ENCODE measurements at places on chromosomes 7 and 10.

DNA sequence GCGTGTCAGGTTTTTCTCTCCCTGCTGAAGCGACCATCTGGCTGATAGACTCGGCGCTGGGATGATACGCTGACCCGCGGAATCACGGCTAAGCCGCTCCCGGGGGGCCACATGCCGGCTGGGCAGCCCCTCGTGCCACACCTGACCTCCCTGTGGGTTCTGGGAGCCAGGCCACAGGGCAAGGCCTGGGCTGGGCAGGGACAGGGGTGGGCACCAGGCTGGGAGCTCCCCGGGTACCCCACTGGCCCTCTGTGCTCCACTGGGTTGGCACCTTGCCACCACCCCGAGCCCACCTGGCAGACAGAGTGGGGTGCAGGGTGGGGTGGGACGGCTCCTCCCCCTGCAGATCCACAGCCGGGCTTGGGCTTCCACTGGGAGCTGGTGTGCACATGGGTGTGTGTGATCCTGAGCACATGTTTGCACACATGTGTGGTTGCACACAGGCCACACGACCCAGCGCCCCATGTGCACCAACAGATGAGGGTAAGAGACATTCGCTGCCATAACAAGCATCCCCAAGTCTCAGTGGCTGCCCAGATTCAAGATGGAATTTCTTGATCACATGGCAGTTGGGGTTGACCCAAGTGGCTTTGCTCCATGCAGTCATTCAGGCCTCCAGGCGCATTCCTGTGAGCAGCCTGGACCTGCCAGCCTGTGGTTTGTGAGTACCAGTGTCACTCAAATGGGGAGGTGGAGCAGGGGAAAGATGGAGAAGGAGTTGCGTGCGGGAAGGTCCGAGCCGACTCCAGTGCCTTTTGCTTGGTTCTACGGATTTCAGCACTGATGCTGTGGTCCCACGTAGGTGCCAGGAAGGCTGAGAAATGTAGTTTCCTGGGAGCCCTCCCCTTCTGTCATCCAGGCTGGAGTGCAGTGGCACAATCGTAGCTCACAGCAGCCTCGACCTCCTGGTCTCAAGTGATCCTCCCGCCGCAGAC, 79.7 kb downstream of the UNCX start:
- no peak for DNase-seq

GRCh38 chr10:15035385-15036301, 8.1 kb upstream of the OLAH start:
- peak; percentile 15 for DNase-seq

DNA sequence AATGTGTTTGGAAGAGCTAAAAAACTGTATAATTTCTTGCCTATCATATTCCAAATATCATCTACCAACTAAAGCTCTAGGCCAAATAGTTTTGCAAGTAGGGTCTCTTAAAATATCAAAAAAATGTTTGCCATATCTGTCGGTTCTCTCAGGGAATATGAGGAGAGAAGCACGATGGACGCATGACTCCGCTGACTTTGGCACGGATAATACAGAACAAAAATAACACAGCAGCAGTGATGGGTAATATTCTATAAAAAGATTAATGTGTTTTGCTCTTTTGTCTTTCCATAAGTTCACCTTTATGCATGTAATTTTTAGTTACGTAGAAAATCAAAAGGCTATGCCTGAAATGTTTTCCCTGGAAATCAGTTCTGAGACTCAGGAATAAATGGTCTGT, 919 bp upstream of the IDI2 start:
- DNase-seq: no peak

GRCh38 chr7:44288381-44288685, 37.1 kb downstream of the CAMK2B start:
- no peak for DNase-seq

DNA sequence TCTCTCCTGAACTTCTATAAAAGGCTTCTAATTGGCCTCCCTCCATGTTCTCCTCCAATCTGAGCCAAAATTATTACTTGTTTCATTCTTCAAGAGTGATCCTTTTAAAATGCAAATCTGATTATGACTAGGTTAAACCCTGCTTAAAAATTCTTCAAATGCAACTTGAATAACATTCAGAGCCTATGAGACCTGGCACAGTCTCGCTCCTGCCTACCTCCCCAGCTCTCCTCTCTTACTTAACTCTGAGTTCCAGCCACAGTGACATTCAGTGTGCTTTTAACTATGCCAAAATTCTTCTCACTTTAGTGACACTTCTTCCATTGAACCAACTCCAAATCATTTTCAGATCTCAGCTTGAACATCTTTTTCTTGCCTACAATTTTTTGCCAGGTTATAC, 68.8 kb downstream of the TMEM168 start:
- no peak for DNase-seq

DNA sequence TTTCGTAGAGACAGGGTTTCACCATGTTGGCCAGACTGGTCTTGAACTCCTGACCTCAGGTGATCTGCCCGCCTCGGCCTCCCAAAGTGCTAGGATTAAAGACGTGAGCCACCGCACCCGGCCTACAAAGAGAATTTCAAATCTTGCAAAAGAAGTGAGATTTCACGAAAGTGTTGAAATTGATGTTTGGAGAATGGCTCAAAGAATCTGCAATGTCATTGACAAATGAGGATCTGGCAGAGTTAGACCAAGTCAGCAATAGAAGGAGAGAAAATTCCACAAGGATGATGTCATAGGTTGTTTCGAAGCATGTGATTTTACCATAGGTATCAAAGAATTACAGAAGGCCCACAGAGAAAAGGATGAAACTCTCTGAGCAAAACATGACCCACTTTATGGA, 71.7 kb downstream of the LYZL2 start:
- DNase-seq: no peak

DNA sequence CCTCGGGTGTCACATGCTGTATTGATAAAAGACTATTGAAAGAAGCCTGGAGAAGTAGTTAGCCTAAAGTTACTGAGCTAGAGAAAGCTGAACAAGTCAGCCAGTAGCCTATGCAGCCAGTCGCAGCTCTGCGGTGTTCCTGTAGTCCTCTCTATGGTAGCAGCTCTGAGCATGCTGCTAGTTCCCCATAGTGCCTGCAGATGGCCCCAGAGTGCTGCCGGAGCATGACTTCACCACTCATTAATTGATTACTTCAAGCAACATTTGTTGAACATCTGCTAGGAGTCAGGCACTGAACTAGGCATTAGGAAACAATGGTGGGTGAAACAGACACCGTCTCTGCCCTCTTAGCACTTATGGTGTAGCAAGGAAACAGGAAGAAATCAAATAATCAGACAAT, 422.7 kb downstream of the SORCS3 start:
- DNase-seq: no peak

Data from substantia nigra (tissue), 51 donors.